CD4-positive, alpha-beta T cell treated with Interleukin-6 at 100 ng/mL for 8 hours (primary cell): ENCODE measurements at places on chromosomes 1 and 21.

GRCh38 chr1:211924256-211924655 is 93.7 kb upstream of the LPGAT1 start:
- DNase-seq, result no peak

DNA sequence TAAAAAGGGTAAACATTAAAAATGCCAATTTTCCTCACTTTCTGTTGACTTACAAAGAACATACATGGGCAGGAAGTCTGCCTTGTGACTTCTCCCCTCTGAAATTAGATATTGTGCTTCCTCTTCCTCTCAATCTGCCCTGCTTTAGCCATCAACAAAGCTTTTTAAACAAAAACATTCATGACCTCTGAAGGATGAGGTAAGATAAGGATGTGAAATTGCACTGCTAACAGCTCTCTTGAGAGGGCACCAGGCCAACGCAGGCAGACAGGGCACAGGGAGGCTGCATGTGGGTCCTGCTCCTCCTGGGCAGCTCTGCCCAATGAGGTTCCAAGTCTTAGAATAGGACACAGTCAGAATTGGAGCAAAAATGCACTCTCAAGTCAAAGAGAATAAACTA is 62.1 kb downstream of the DEGS1 start:
- DNase-seq, result peak; percentile 36

- no peak for DNase-seq
Measured at GRCh38 chr1:71019233-71019969, 28.2 kb downstream of the PTGER3 start.

DNA sequence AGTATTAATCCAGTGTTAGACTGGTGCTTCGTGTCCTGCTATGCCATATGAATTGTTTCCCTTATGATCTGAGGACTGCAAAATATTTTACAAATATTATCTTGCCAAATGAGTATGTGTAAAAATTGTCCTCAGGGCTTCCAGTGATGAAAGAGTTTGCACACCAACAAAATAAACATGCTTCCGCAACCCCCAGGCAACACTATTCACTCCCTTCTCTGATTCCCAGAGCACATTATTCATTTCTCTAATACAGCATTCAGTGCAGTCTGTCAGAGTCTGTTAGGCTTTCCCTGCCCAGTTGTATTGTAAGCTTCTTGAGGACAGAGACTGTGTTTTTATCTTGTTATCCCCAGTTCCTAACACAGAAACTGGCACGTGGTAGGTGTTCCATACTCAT is 409.9 kb upstream of the C1orf87 start:
- no peak for DNase-seq

DNA sequence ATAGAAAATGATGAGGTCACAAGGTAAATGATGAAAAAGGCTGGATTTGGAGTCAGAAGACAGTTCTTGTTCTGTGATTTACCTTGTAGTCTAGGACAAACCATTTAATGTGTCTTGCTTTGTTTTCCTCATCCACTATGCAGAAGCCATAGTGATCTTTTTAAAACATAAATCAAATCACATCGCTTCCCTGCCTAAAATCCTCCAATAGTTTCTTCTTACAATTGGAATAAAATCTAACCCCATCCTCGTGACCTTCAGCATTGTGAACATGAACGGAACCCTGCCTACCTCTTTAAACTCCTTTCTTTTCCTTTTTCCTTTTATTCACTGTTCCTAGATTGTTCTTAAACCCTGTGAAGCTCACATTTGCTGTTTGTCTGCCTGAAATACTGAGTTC is 204.9 kb upstream of the SAMSN1 start:
- no peak for DNase-seq

GRCh38 chr1:119008483-119009311 is 20.6 kb upstream of the TBX15 start:
- DNase-seq, result no peak

GRCh38 chr21:33834801-33835500 is 80.7 kb downstream of the ATP5PO start:
- no peak for DNase-seq
